ENCODE measurements at places on chromosomes 1 and 21.

GRCh38 chr1:229019663-229020271 is 251.1 kb upstream of the RAB4A start:
- DNase-seq: no peak

- no peak for DNase-seq
Observed at GRCh38 chr1:199995096-199995685, 32.3 kb upstream of the NR5A2 start.

- DNase-seq: no peak
Observed at GRCh38 chr1:94976971-94977548, 50.1 kb upstream of the CNN3 start.

DNA sequence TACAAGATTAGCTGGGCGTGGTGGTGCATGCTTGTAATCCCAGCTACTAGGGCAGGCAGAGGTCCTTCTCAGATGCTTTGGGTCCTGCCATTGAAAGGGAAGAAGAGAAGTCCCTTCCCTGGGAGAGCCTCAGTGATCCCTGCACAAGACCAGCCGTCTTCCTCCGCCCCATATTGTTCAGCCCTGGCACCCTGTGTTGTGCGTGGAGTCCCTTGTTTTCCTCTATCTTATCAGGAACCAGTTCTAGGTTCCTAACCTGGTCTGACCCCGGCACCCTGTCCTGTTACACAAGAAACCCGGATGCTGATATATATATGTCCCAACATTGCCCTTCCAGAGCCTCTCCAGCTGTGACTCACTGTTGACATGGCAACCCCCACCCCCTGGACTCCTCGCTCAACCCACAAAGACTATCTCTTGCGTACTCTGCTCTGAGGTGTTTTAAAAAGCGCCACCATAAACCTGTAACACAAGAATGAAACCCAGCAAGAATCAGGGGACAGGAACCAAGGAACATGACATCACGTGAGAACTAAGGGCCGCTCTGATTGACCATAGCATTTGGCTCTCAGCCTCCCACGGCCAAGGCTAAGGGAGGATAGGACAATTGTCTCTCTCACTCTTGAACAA is 4.8 kb downstream of the MX2 start:
- DNase-seq: no peak

DNA sequence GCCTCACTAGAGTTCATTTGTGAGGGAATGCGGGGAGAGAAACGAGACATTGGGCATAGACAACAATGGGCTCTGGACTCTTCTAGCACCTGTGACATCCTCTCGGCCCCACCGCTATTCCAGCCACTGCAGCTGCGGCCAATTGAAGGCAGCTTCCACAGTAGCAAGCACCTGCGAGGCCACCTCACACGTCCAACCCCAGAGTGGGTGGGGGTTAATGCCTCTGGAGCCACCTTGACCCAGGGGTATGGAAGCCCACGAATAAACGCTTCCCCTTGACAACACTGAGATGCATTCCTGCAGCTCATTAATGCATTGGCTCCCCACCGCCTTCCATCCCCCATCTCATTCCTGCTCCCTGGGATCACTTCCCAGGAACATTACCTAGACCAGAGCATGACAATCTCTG is 104.4 kb downstream of the GLIS1 start:
- no peak for DNase-seq

GRCh38 chr1:203668401-203668800 is 41.8 kb downstream of the ATP2B4 start:
- no peak for DNase-seq

DNA sequence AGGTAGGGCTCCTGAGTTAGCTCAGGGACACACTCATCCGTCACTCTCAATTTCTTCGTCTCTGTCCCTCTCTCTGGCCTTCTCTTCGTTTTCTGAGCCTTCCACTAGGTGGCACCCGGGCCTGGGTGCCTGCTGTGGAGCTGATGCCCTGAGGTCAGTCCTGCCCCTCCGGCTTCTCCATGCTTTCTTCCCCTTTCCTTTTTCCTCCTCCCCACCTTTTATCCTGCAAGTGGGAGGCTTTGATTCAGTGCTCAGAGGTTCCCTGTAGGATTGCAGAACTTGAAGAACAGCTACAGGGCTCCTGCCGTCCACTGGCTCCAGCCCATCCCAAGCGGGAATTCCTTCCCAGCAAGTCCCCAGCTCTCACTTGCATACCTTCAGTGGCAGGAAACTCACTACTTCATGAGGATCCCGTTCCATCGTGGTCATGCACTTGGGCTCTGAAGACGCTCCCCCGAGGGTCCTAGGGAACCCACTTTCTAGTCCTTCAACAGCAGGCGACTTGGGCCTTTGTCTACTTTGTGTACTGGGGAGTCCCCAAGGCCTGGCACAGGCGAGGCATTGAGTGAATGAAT is 45.6 kb downstream of the SRRM1 start:
- DNase-seq: no peak

GRCh38 chr1:110760321-110760720 is 85.6 kb upstream of the KCNA3 start:
- DNase-seq: no peak

DNA sequence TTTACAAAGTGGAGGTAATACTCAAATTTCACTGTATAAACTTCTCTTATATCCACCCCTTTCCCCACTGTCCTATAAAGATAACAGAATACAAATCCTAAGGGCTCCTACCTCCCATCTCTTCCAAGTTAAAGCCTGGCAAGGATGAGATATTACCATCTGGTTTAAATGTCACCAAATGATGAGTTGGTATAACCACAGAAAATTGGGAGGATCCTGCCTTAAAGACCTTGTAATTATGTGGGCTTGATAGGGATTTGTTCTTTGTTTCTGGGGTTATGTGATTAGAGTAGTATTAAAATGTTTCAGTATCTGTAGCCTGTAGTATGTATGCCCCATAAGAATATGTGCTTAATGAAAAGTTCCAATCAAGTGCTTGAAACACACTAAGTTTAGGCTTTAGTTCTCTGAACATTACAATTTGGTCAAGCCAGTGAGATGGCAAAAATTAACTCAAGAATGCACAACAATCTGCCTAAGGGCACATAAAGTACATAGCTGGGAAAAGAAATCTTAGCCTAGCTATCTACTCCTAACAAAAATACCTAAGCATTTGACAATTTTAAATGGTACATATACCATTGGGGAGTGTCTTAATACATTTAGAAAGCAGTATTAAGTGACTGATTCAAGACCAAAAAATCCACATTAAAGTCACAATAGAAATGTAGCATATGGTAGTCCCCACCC is 14.0 kb downstream of the KDM5B start:
- DNase-seq: no peak

DNA sequence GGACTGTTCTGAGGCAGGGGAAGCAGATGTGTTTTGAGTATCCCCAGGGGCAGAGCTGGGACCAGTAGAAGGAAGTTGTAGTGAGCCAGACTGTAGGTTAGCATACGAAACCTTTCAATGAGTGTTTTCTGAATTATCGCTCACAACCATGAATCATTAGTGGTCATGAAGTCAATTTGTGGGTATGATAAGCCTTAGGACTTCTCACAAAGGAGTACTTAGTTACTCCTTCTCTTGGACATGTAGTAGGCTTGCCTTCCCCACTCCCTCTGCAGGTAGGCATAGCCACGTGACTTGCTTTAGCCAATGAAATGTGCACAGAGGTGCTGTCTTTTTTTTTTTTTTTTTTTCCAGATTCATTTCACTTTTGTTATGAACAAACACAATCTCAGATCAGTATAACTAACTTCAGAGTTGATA is 23.9 kb upstream of the FAAH start:
- DNase-seq: no peak

- DNase-seq: no peak
Observed at GRCh38 chr21:44907225-44907965, 13.3 kb downstream of the ITGB2 start.

DNA sequence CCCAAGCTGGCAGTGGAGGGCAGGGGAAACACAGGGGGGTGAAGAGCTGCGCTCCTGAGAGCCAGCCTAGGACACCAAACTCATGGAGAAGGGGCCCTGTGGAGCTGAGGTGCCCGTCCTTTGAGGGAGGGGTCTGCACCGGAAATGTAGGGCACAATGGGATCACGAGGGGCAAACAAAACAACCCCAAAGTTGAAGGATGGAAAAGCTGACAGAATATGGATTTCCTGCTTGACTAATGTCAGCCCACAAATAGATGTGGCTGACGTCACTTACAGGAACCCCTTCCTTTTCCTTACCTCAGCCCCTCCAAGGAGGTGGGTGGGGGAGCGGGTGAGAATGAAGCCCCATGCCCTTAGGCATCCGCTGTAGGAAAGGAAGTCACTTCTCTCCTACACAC is 110.9 kb downstream of the KCNN3 start:
- peak; percentile 22 for DNase-seq

All from stimulated activated CD8-positive, alpha-beta memory T cell treated with anti-CD3 and anti-CD28 coated beads, Interleukin-4, amount 100 ng/mL, for 1 hour (primary cell).